Smooth muscle cell of trachea (primary cell): ENCODE measurements at places on chromosomes 12 and 14. TPM values are rescaled to one million over a fixed set of nuclear protein-coding genes. Genes with fewer than 3 reads are reported as not detected.

The FOXN4 gene
- not detected in 2 replicates for total RNA-seq

The LAG3 gene
- total RNA-seq: 0.15 and 0.17 TPM in 2 replicates

The CAPZA3 gene
- total RNA-seq: not detected in 2 replicates

The ACSS3 gene
- 15.7 and 19.8 TPM in 2 replicates for total RNA-seq

The ACVRL1 gene
- 148 and 164 TPM in 2 replicates for total RNA-seq

The TRHDE gene
- total RNA-seq: 26.5 and 42.5 TPM in 2 replicates
